Activated T-cell treated with anti-CD3 and anti-CD28 coated beads, Interleukin-2, amount 50 U/mL, for 24 hours (primary cell): ENCODE measurements at places on chromosomes 7 and 10.

GRCh38 chr7:123621707-123622106 lies 20.1 kb downstream of the ASB15 start:
- no peaks in the 10 kb centered on the region for H3K36me3 ChIP-seq
- no peaks in the 10 kb centered on the region for H3K4me1 ChIP-seq
- no peak overlapping the region for H3K27ac ChIP-seq
- no peak for DNase-seq
- H3K4me3 ChIP-seq = no peak overlapping the region

DNA sequence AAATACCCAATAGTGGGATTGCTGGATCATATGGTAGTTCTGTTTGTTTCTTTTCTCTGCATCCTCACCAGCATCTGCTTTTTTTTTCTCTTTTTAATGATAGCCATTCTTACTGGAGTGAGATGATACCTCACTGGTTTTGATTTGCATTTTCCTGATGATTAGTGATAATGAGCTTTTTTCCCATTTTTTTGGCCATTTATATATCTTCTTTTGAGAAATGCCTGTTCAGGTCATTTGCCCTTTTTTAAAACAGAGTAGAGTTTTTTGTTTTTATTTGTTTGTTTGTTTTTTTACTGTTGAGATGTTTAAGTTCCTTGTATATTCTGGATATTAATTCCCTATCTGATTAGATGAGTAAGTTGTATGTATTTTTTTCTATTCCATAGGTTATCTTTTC lies 205.8 kb upstream of the KAT6B start:
- no peak overlapping the region for H3K27ac ChIP-seq
- no peaks in the 10 kb centered on the region for H3K27me3 ChIP-seq
- DNase-seq = no peak

DNA sequence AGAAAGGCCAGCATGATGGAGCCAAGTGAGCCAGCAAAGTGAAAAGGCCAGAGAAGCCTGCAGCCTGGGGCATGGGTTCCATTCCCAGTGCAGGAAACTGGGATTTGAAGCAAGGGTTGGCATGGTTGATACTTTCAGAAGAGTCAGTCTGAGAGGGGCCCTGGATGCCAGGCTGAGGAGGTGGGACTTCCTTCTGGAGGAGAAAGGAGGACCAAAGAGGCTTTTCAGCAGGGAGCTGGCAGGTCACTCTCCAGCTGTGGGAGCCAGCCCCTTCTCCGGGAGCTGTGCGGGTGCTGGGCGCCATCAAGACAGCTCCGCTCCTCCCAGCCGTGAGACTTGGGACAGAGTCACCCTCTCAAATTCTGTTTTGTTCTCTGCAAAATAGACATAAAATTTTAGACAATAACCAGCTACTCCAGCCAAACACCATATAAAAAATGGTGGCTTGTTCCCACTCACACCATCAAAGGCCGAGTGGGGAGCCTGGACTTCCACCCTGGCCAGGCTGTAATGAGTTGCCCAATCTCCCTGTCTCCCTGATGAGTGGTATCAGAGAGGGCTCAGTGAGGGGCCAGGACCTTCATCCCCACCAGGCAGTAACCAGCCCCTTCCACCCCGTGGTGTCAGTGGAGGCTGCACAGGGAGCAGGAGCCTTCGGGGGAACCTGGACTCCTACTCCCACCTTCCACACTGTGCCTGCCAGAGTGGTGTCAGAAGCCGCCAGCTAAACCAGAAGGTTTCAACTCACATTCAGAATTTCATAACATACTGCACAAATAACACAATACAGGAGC lies 133.6 kb upstream of the RET start:
- DNase-seq = peak; percentile 16
- no peaks in the 10 kb centered on the region for H3K4me1 ChIP-seq
- peaks cover 8% of the 10 kb centered on the region for H3K27me3 ChIP-seq
- H3K4me3 ChIP-seq = no peak overlapping the region

GRCh38 chr7:151101621-151102396 lies 15.5 kb downstream of the AGAP3 start:
- H3K4me1 ChIP-seq = no peaks in the 10 kb centered on the region
- no peaks in the 10 kb centered on the region for H3K27me3 ChIP-seq
- DNase-seq = no peak
- H3K36me3 ChIP-seq = peaks cover 4% of the 10 kb centered on the region

DNA sequence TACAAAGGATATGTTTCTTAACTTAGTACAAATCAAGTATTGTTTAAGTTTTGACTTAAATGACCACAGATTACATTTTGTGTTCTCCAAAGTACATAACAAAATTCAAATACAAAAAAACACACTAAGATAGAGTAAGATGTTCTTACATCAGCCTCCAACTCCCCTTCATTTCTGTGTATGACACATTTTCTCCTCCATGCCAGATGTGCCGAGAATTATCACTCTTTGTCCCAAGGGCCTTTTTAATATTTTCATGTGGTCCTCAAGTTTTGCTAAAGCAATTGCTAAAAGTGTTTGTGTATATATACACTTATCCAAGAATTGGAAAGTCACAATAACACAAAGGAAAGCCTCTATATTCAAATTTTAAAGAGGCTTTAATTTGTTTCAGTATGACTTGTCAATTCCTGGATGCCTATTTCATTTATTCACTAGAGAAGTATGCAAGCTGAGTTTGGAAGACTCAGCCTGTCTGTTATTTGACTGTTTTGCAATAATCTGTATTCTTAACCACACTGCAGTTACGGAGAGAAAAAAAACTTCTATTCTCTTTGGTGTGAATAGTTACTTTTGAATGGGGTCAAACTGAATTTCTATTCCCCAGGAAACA lies 586.4 kb upstream of the SEMA3D start:
- no peak for DNase-seq
- H3K27me3 ChIP-seq = no peaks in the 10 kb centered on the region
- H3K27ac ChIP-seq = no peak overlapping the region

- peaks cover 21% of the 10 kb centered on the region for H3K4me1 ChIP-seq
- H3K27ac ChIP-seq = no peak overlapping the region
- no peak for DNase-seq
- no peaks in the 10 kb centered on the region for H3K27me3 ChIP-seq
- no peak overlapping the region for H3K4me3 ChIP-seq
Observed at GRCh38 chr10:100972115-100972903, 3.0 kb downstream of the SEMA4G start.

DNA sequence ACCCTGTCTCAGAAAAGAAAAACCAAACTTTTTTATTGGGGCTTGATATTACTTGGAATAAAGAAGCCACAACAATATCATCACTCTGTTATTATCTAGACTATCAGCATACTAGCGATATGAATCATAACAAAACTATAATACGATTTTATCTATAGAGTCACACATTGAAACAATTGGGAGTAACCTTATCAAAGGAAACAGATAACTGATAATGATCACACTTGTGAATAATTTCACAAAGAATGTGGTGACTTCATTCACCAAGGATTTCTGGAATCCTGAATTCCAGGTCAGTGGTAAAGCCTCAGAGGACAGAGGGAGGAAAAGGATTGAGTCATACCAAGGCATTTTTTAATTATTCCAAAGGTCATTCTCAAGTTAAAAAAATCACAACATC lies 32.1 kb upstream of the NMT2 start:
- no peak overlapping the region for H3K4me3 ChIP-seq
- H3K36me3 ChIP-seq = no peaks in the 10 kb centered on the region
- no peak for DNase-seq
- no peak overlapping the region for H3K27ac ChIP-seq
- no peaks in the 10 kb centered on the region for H3K27me3 ChIP-seq
- H3K4me1 ChIP-seq = peaks cover 24% of the 10 kb centered on the region

DNA sequence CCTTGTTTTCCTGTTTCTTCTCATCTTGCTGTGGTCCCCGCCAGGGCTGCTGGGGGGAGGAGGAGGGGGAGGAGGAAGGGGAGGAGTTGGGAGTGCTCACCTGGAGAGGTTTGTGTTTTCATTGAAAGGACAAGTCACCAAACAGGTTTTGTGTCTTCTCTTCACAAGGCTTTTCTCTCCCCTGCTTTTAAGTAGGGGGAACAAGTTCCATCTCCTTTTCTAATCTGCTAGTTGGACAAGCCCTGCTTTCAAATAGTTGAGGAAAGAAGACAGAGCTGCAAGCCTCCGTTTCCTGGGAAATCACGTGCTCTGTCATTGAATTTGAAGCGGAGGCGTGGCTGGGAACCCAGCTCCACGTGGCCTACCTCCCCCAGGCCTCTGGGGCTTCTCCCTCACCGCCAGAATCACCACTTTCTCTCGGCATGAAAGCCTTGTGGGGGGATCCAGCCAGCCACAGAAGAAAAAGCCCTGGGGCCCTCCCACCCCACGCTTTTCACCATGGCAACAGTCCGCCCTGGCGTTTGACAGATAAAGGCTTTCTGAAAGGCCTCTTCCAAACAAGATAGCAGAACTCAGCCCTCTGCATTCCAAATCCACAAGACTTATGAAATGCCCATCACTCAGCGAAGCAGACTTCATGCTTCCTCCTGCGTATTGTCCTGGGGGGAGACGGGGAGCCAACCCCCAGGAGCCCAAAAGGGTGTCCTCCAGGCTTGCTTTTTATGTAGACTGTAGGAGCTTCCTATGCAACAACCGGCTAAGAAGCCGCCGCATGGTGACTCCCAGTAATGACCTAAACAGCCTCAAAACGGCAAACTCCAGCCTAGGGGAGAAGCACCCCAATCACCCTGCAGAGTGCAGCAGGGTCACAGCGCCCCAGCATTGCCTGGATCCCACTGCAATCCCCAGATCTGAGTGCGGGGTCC lies 51.7 kb downstream of the PROSER2 start:
- H3K4me3 ChIP-seq = no peak overlapping the region
- no peaks in the 10 kb centered on the region for H3K36me3 ChIP-seq
- peak overlapping the region; percentile 78 for H3K27ac ChIP-seq

DNA sequence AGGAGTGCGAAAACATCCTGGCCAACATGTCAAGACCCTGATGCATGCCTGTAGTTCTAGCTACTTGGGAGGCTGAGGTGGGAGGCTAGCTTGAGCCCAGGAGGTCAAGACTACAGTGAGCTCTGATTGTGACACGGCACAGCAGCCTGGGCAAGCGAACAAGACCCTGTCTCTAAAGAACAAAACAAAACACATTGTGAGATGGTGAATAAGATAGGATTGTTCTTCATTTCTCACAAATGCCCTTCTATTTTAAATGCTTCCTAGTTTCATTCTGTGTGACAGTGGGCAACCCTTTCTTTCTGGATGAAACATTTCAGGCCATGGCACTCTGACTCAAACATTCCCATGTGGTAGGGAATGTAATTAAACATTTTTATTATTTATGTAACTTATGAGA lies 13.5 kb downstream of the EFCAB10 start:
- no peaks in the 10 kb centered on the region for H3K27me3 ChIP-seq
- peak overlapping the region; percentile 52 for H3K27ac ChIP-seq
- peaks cover 70% of the 10 kb centered on the region for H3K36me3 ChIP-seq
- H3K4me1 ChIP-seq = no peaks in the 10 kb centered on the region
- DNase-seq = no peak

GRCh38 chr7:130139193-130139960 lies 65.8 kb downstream of the TMEM209 start:
- peaks cover 35% of the 10 kb centered on the region for H3K36me3 ChIP-seq
- DNase-seq = no peak

- no peaks in the 10 kb centered on the region for H3K27me3 ChIP-seq
- no peak for DNase-seq
- H3K27ac ChIP-seq = no peak overlapping the region
- H3K36me3 ChIP-seq = peaks cover 91% of the 10 kb centered on the region
- H3K4me1 ChIP-seq = no peaks in the 10 kb centered on the region
Observed at GRCh38 chr10:123187781-123188180, 33.6 kb downstream of the BUB3 start.

DNA sequence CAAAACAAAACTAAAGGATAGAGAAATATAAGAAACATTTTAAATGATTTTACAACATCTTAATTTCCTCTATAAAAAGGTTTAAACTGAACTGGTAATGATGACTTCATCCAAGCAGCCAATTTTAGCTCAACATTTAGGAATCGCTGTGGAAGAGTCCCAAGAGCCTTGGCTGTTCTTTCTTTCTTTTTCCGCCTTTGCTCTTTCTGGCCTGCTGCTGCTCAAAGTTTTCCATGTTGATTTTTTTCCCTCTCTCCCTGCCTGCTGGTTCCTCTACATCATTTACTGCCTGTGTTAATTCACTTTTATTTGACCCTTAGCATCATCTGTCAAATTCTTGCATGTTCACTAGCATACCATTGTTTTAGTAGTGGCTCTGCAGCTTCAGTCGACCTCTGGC lies 146.9 kb downstream of the EVX1 start:
- H3K4me1 ChIP-seq = no peaks in the 10 kb centered on the region
- no peak for DNase-seq
- no peak overlapping the region for H3K27ac ChIP-seq
- H3K4me3 ChIP-seq = no peak overlapping the region
- peaks cover 43% of the 10 kb centered on the region for H3K27me3 ChIP-seq

DNA sequence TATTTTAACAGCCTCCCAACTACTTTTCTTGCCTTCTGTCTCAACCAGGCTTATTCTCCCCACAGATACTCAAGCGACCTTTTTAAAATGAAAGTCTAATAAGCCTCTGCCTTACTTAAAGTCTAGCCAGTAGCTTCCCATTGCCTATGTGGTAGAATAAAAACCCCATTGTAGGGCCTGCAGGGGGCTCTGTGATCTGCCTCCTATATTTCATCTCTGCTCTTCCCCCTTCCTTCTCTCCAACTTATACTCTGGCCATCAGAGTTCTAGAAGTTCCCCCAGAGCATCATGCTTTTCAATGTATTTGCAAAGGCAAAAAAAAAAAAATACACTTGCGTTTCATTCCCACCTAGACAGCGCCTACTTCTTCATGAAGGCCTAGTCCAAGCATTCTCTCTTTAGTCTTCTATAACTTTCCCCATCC lies 167.7 kb upstream of the ADO start:
- H3K4me1 ChIP-seq = peaks cover 21% of the 10 kb centered on the region
- no peaks in the 10 kb centered on the region for H3K36me3 ChIP-seq
- H3K27me3 ChIP-seq = no peaks in the 10 kb centered on the region
- DNase-seq = no peak
- H3K27ac ChIP-seq = no peak overlapping the region

- H3K27me3 ChIP-seq = no peaks in the 10 kb centered on the region
- no peaks in the 10 kb centered on the region for H3K36me3 ChIP-seq
- no peak overlapping the region for H3K27ac ChIP-seq
- H3K4me3 ChIP-seq = no peak overlapping the region
- H3K4me1 ChIP-seq = peaks cover under 1% of the 10 kb centered on the region
Observed at GRCh38 chr7:50062951-50063350, 30.1 kb downstream of the ZPBP start.

GRCh38 chr7:5484921-5485320 lies 61.3 kb upstream of the TNRC18 start:
- peaks cover 12% of the 10 kb centered on the region for H3K36me3 ChIP-seq
- peaks cover 24% of the 10 kb centered on the region for H3K4me1 ChIP-seq
- H3K4me3 ChIP-seq = no peak overlapping the region
- no peak for DNase-seq
- H3K27me3 ChIP-seq = no peaks in the 10 kb centered on the region

- H3K27me3 ChIP-seq = no peaks in the 10 kb centered on the region
- peaks cover 95% of the 10 kb centered on the region for H3K36me3 ChIP-seq
- no peak for DNase-seq
- no peak overlapping the region for H3K4me3 ChIP-seq
Observed at GRCh38 chr10:59793919-59794318, 40.7 kb upstream of the MRLN start.
